ENCODE measurements at places on chromosomes 7 and 10.

DNA sequence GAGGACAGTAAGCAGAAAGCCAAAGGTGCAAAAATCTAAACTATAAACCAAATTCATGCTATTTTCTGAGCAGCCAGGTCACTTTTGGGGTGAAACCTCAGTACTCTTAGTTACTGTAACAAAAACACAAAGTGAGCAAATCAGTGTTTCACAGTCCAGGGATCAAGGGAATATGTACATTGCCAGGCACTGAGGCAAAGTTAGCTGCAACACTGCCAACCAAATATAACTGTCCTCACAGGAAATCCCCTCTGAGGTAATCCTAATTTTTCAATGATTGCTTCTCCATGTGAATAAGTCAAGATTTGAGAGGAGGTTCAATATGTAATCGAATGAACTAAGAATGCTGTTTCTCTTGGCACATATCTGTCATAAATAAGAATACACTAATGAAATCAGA lies 229.7 kb downstream of the TSPAN12 start:
- DNase-seq: no peak

DNA sequence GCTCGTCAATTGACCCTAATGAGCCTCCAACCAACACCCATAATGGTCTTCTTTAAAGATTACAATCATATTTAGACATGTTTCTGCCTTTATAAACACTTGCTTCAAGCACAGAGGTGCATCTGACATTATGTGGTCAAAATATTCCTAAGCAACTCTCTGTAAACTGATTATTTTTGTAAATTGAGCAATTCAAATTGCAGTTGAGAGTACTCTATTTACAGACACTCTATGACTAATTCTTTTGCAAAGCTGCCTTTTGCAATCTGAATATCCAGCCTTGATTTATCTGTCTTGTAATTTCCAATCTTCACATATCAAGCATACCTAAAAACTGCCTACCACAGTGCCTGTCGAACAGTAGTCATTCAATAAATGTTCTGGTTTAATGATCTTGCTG lies 112.0 kb downstream of the PDE1C start:
- no peak for DNase-seq

DNA sequence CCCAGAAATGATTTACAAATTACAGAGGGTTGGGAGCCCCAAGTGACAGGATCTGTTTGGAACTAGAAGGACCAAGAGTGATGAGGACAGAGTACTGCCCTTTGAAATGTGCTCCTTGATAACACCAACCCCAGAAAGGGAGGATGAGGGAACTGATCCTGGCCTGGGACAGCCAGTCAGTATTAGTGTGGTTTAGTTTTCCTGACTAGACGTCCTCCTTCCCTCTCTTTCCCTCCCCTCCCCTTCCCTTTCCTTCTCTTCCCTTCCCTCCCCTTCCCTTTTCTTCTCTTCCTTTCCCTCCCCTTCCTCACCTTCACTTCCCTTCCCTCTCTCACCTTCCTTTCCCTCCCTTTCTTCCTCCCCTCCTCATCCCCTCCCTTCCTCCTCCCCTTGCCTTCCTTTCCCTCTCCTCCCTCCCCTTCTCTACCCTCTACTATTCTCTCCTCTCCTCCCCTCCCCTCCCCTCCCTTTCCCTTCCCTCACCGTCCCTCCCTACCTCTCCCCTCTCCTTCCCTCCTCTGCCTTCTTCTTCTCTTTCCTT lies 31.0 kb upstream of the BICC1 start:
- no peak for DNase-seq

GRCh38 chr7:81790120-81790500 lies 20.3 kb upstream of the HGF start:
- DNase-seq: no peak

DNA sequence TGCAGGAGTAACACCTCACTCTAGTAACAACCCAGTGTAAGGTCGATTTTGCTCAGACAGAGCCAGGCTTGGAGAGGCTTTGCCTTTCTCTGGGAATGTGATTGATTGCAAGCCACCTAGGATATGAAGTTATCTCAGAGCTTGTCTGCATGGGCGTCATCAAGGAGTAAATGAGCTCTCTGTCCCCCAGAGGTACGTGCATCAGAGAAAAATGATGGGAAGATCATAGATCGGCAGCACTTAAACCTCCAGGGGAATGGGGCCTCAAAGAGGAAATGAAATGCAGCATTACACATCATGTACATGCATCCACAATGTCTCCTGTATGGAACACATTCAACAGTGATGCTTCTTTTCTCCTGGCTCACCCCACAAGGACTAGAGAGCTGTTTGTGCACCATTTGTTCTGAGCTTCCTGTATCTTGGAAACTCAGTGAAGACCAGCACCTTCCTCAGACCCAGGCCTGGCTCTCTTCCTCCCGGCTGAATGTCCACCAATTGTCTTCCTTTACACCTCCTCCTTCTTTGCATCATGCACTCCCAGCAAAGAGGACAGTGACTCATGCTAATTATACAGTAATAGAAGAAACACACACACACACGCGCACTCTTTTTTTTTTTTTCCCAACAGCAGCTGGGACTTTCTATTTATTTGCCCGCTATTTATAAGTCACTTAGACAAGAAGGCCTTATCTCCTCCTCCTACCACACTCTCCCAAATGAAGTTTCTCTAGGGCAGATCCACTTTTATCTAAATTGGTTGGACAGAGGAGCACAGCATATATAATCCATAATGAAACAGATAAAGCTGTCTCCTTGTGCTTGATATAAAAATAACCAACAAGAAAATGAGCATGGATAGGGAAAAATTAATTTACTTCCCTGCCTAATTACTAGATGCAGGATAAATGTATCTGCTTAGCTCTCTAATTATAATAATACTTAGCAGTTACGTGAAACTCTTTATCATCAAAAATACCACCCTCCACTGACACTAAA lies 990.7 kb downstream of the CCSER2 start:
- no peak for DNase-seq

- DNase-seq: no peak
Observed at GRCh38 chr10:97711640-97712572, 1.6 kb upstream of the MARVELD1 start.

DNA sequence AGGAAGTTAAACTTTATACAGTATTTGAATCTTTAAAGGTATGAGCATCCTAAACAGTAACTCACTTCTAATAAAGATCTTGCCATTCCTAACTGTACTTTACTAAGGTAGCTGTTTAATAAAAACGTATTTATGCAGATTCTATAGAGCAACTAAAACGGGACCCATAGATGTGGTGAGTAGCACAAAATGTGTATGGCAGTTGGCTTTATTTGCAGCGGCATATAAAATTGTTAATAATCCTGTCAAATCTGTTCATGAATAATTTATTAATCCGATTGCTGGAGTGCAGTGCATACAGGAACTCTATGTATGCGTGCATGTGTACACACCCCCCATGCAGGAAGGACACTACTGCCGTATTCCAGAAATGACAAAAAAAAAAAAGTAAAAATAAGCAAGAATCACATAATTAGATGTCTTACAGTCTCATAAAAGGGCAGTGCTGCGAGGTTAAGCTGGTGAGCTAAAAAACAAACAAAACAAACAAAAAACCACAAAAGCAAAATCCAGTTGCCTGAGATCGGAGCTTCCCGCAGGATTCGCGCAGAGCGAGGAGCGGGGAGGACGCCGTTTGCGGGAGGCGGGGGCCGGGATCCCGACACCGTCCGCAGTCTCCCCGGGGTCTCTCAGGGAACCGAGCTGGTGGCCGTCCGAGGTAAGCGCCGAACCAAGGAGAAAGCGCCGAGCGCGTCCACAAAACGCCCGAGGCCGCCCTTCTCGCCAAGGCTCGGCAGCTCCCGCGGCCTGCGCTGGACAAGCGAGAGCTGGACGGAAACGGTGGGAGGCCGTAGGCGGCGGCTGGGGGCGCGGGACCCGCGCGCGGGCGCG lies 518 bp upstream of the COMMD3 start:
- DNase-seq: no peak

DNA sequence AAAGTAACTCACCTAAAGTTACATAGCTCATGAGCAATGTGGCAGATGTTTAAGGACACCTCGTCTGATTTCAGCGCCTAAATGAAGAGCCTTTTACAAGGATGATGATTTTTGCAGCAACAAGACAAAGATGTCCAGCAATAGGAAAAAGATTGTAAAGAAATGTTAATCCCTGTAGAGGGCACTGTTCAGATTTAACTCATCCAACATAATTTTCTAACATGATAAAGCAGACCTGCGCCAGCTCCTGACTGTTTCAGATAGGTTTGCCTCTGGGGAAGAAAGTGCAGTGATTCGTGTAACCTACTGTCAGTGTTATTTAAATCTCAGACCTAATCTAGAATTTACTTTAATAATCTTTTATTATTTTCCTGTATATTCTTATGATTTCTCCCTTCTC lies 595.2 kb downstream of the AUTS2 start:
- no peak for DNase-seq

- DNase-seq: no peak
Observed at GRCh38 chr7:21106296-21106732, 319.6 kb upstream of the SP8 start.
